Testis (tissue), 5 donors: ENCODE measurements at places on chromosomes 5 and 9.
A peak's percentile ranks its signal among the peaks of the same experiment; 100 is the strongest.

- DNase-seq = no peak
Measured at GRCh38 chr9:113506090-113506589, 42.6 kb downstream of the RGS3 start.

DNA sequence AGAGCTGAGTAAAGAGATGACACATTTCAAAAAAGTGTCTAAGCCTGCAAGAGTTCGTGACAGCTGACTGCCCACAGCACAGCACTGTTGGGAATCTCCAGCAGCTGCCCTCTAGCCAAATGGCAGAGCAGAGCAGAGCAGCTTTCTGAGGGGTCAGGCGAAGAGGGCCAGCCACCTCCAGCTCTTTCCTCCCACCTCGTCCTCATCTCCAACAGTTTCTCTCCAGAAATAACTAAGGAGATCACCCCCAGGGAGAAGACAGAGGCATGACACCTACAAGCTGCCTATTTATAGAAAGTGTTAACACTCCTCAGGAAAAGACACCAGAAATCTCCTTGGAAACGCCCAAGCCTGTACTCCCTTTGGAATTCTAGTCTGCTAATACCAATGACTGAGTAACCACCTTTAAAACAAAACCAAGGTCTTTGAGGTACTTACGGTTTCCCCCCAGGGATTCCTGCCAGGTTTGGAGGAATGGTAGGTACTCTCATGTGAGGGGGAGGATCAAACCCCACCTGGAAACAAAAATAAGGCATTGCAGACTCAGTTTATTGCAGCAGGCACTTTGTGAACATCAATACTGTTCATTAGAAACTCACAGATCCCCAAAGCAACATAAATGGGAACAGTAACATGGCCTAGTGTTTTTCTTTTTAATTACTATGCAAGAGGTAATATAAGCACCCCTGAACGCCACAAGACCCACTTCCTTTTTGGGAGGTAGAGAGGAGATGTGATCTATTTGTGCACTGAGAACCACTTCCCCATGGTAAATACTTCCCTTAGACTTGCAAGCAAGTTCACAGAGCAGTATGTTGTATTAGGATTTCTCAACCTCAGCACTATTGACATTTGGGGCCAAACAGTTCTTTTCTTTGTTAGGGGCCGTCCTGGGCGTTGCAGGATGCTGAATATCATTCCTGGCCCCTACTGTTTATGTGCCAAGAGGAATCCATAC is 79.3 kb downstream of the TLE1 start:
- DNase-seq = no peak

DNA sequence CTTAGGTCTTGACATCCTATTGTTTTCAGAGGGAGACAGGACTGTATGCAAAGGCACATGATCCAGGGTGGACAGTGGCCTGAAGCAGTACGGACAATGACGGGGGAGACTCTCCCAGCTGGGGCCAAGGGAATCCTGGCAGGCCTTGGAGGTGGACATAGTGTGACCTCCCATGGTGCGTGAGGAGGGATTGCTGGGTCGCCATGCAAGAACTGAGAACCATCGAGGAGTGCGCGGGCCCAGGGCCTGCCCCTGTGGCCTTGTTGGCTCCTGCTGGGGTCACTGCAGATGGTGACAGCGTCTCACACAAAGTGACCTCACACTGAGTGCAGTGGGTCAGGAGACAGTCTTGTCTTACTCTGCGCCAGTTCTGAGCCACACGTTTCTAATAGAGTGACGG is 192.4 kb downstream of the GADD45G start:
- DNase-seq = no peak

- peak; percentile 60 for DNase-seq
Measured at GRCh38 chr5:2007878-2008501, 125.3 kb upstream of the IRX4 start.

DNA sequence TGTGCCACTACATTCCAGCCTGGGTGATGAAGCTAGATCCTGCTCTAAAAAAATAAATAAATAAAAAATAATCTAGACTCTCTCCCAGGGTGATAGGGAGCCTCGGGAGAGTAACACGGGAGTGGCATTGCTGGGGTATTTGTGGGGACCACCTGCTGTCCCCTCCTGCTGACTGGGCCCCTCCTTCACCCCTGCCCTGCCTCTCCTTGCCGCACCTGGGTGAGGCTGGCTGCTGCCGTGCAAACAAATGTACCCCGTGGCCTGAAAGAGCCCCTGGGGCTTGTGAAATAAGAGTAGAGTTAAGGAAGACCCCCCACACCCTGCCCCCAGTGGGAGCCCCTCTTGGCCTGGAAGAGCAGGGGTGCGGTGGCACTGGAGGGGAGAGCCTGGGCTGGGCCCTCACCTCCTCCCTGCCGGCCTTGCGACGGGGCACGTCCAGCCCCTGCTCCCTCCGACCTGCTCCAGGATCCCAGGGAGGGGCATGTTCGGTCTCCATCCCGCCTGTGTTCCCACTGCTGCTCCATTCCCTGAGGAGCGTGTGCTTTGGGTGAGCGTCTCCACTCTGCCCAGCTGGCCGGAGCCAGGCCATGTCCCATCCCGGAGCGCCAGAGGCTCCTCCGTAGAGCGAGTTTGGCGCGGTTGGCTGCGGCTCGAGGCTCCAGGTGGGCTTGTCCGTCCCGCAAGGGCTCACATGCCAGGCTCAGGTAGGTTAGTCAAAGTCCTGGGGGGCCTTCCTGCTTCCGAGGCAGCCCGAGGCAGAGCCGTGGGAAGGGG is 75.0 kb upstream of the RNU6ATAC start:
- DNase-seq = no peak

DNA sequence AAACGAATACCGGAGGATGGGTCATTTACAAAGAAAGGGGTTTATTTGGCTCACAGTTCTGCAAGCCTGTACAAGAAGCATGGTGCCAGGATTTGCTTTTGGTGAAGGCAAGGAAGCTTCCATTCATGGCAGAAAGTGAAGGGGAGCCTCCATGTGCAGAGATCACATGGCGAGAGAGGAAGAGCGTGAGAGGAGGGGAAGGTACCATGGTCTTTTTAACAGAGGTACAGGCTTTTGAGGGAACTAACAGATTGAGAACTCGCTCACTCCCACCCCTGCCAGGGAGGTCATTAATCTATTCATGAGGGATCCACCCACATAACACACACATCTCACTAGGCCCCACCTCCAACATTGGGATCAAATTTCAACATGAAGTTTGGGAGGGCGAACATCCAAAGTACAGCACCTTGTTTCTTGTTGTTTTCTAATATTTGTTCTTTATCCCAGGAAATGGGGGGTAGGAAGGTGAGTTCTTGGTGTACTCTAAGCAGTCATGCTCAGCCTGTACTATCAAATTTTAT is 18.5 kb downstream of the TMC1 start:
- DNase-seq = no peak

- no peak for DNase-seq
Measured at GRCh38 chr5:63553073-63553472, 409.2 kb downstream of the HTR1A start.

- DNase-seq = no peak
Measured at GRCh38 chr5:10149911-10150310, 99.8 kb downstream of the ATPSCKMT start.

- DNase-seq = no peak
Measured at GRCh38 chr9:128414461-128414860, 6.2 kb upstream of the CERCAM start.

DNA sequence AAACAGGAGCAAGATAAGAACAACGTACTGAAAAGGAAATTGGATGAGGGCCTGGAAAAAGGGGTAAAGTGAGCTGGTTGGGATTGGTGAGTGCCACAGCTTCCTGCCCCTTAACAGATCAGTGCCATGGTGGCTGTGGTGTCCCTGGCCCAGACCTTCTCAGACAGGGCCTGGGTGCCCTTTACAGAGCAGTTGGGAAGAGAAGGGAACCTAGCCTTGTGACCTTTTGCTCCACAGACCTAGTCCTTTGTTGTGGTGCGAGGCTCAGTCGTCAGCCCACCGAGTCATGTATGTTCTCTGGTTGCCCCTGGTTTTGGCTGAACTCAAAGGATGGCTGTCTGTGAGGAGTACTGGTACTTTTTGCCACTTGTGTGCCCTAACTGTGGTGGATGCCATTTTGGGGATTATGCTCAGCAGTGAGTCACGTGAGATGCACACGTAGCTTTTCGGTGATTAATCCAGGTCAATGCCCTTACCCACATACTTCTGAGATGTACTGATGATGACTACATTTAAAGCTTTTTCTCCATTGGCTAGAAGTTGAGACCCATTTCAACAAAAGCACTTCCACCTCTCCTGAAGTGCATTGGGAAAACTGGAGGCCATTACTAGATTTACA is 48.4 kb downstream of the EXOSC2 start:
- DNase-seq = no peak

GRCh38 chr5:94623877-94624276 is 5.4 kb downstream of the SLF1 start:
- no peak for DNase-seq

DNA sequence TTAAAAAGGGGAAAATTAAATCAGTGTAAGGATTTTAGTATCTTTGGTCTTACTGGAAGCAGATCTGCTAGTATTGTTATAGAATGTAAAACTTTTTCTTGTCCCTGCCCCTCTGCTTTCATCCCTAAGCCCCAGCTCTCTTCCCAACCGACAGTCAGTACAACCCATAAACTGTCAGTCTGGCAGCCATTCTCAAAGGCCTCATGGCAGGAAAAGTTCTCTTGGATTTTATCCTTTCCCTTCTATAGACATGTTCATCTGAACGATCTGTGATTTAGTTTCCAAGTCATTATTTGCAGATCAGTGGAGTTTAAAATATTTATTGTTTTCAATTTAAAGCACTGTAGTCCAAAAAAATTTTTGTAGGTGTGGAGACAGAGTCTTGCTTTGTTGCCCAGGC is 39.2 kb downstream of the ARRDC3 start:
- DNase-seq = no peak

- DNase-seq = no peak
Measured at GRCh38 chr9:125843646-125844045, 96.5 kb downstream of the PBX3 start.

- DNase-seq = no peak
Measured at GRCh38 chr5:100832252-100833230, 70.5 kb downstream of the ST8SIA4 start.

GRCh38 chr5:143177263-143177983 is 226.1 kb downstream of the NR3C1 start:
- no peak for DNase-seq

- DNase-seq = no peak
Measured at GRCh38 chr9:131682261-131682660, 57.6 kb downstream of the RAPGEF1 start.

DNA sequence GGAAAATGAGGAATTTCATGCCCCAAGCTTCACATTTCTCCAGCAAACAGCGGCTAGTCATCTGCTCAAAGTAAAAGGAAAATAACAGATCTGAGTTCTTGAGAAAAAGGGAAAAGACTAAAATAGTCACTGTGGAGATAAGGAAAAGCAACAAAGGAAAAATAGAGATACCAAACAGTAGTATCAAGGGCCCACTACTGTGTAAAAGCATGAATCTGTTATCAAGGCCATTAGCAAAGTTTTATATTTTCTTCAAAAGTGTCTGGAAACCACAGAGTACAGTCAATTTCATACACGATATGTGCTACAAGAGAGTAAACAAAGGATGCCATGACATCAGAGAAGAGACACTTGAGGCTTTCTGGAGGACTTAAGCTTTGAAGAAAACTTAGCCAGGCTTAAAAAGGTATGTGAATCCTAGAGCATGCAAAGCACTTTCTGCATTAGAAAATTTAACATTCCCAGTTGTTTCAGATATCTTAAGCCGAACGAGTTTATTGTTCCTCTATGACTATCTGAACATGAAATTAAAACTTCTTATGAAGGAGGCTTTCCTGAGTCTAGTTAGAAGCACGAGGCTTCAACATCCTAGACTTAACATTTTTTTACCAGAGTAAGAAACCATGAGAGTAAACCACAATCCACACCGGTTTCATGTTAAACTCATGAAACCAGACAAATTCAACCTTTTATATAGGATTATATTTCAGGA is 1.2 kb downstream of the TTC33 start:
- DNase-seq = no peak

GRCh38 chr9:110541950-110542349 is 37.6 kb downstream of the SVEP1 start:
- DNase-seq = no peak

- no peak for DNase-seq
Measured at GRCh38 chr9:18056269-18056992, 417.5 kb upstream of the ADAMTSL1 start.

DNA sequence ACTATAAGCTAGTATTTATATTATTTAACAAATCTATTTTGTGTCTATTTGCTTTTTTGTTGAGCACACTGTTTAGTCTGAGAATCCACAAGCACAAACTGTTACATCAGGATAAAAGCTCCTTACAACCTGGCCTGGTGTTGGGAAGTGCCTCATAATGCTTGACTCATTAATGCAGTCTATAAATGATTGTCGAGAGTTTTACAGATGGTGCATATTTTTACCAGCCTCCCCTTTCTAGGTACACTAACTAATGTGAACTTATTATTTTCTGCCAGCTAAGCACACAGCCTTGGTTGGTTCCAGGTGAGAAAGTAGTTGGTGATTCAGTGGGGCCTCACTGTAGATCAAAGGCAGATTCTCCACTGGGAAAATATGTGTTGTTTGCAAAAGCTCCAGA is 151.0 kb upstream of the ADAMTS16 start:
- DNase-seq = no peak

GRCh38 chr9:84788803-84789462 is 119.4 kb downstream of the NTRK2 start:
- no peak for DNase-seq

DNA sequence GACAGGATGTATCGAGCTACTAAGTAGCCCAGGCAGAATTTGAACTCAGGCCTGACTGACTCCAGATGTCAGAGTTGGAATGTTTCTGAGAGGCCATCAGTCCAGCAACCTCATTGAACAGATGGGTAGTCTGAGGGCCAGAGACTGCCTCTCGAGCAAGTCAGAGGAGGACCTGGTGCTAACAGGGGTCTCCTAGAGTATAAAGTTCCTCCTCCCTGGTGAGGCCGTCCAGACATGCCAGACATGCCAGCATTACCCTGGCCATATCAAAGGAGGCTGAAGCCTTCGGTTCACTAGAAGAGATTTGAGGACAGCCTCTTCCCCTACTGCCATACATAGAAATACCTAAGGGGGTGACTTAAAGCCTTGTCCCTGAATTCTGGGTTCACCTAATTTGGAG is 81.2 kb downstream of the ZNF618 start:
- DNase-seq = no peak

DNA sequence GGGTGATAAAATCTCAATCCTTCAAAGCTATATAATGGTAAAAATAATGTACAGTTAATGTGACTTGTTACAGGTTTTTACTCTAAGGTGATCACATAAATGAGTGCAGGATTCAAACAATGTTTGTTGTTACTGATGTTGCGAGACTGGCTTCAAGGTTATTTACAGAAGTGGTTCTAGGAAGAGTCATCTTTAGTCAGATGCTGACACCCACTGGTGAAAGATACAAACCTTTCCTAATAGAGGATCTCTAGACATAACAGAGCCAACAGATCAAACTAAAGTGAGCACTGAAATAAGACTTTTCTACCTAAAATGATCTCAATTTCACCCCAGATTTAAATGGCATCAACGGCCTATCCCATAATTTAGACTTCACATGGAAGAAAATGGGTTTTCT is 20.2 kb downstream of the ARSB start:
- no peak for DNase-seq
